ENCODE measurements at places on chromosomes 3 and 15.

DNA sequence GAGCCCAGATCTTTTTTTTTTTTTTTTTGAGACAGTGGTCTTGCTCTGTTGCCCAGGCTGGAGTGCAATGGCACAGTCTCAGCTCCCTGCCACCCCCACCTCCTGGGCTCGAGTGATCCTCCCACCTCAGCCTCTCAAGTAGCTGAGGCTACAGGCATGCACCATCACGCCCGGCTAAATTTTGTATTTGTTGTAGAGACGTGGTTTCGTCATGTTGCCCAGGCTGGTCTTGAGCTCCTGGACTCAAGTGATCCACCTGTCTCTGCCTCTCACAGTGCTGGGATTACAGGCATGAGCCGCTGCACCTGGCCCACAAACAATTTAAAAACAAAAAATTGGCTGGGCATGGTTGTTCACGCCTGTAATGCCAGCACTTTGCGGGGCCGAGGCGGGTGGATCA, 22.6 kb upstream of the SLC6A6 start:
- DNase-seq: no peak

- no peak for DNase-seq
These were observed 66.7 kb upstream of the RBMS3 start for GRCh38 chr3:29214009-29214658.

DNA sequence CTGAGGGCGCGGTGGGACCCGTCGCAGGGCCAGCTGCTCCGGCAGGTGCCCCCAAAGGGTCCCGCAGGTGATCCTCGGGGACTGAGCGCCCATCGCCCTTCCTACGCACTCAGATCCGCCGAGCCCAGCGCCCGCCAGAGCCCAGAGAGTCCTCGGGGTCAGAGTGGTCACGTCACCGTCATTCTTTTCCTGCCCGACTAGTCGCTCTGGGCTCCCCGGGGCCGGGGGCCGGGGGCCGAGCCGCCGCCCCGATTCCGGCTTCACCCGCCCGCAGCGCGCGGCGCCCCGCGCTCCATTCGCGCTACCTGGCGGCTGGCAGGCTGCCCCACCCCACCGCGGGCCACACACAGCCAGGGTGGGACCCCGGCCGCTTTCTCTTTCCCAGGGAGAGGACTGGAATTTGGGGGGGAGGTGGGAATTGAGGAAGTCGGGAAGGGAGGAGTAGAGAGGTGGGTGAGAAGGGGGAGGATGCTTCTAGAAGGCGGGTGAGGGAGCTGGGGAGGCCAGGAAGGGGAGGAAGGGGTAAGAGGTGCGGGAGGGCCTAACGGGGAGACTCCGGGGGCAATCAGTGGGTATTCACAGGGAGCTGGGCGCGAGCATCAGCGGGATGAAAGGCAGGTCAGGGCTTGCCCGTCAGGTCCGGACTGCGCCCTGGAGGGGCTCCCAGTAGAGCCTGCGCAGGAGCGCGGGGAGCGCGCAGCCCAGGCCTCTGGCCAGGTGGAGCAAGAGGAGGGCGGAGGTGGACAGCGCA, 36.1 kb upstream of the EPHB3 start:
- no peak for DNase-seq

DNA sequence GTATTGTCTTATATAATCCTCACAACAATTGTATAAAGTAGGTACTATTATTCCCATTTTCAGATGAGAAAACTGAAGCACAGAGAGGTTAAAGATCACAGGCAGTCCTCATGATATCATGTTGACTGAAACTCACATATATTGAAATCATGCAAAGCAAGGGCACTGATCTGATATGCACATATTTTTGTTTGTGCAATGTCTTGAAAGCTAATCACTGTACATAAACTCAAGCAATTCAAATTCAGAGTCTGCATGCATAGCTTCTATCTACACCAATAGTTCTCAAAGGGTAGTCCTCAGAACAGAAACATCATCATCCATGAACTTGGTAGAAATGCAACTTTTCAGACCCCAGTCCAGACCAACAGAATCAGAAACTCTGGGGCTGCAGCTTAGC, 119.2 kb upstream of the STT3B start:
- DNase-seq: no peak

DNA sequence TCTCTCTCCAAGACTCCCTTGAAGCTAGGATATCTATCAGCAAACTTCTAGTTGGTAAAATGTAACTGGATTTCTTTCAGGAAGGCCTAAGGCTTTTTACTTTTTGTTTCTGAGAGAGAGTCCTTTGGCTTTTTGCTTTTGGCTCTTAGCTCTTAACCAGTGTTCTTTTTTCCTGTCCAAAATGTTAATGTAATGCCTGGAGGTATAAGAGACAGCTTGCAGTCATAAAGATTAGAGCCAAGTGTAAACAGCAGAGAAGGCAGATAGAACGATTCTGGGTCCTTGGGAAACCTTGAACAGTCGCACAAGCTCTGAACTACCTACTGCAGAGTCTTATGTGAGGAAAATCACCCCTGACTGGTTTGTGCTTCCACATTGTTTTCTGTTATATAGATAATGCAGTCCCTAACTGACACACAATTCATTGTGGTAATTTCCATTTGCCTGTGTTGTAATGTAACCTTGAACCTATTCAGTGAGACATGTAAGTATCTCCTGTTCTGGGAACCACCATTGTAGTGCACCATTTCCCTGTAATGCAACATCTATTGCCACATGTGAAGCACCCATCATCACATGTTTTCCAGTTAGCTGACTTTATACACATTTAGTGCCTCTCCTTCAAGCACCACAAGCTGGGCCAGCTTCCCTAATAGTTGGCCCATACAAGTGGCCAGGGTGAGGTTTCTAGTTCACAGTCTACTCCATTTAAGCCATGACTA, 1311.9 kb downstream of the ROBO1 start:
- DNase-seq: no peak

- no peak for DNase-seq
These were observed 58.5 kb downstream of the TGFBR2 start for GRCh38 chr3:30664884-30665283.
